ENCODE measurements at places on chromosomes 7 and 10.
A peak's percentile ranks its signal among the peaks of the same experiment; 100 is the strongest.

DNA sequence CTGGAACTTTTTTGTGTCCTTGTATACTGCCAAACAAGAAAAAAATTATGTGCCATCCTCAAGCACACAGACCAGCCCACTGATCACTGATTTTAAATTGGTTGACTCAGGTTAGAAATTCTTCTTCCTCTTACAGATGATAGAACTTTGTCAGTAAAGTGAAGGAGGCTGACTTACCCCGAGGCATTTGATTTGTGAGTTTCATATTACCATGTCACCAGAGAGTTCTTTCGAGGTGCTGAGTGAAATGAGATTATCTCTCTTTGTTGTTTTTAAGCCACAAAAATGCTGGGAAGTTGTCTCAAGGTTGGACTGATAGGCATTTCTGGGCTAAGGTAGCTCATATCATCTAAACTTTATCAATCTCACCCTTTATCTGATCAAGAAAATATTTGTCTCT, 78.8 kb upstream of the FAM180A start:
- peak; percentile 16 for DNase-seq

DNA sequence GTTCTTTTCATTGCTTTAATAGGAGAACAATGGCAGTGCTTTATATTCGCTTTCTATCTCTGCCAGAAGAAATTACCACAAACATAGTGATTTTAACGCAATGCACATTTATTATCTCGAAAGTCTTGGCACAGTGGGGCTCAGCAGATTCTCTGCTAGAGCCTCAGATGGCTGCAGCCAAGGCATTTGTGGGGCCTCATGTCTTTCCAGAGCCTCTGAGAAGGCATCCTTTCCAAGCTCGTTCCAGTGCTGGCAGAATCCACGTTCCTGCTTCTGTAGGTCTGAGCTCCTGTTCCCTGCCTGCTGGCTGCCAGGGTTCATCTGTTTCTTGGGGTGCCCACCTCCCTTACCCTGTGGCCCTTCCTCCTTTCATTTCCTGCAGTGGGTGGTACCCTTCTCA, 60.2 kb downstream of the LRRC18 start:
- DNase-seq: no peak

DNA sequence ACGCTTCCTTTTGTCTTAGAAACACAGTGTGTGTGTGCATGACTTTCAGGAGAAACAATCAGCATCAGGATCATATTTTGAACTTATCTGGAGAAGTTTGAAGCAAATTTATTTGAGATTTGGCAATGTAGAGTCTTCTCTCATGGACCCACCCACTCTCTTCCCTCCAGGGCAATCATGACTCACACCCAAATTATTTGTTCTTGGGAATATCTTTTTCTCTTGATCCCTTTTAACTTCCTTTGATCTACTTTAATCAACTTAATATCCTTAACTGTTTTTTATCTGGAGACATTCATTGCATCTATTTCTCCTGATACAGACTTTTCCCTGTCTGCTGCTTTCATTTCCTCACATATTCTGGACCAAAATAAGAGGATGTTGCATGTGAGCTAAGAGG, 1174.3 kb downstream of the GATA3 start:
- DNase-seq: no peak

DNA sequence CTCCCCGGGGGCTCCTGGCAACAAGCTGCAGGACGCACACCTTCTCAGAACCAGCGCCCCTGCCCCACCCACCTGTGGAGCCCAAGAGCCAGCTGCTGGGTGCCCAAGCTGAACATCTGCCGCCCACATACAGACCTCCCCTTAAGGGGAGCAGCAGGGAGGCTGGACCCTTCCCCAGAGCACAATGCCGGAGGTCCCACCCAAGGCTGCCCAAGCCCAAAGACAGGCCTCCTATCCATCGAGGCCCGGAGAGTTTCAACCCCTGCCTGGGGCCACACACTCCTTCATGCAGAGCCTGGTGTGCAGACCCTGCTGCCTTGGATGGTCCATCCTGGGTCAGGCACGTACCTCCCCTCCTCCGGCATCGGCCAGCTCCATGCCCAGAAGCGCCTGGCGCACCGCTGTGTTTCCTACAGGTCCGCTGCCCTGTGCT, 48.7 kb downstream of the VIPR2 start:
- peak; percentile 25 for DNase-seq

GRCh38 chr10:130762491-130762890, 549.0 kb downstream of the TCERG1L start:
- DNase-seq: no peak

All from Caco-2 (cell line).